Activated CD8-positive, alpha-beta memory T cell treated with anti-CD3 and anti-CD28 coated beads for 1 hour (primary cell): ENCODE measurements at places on chromosomes 3 and 15.

- no peak for DNase-seq
Observed at GRCh38 chr3:75938921-75939320, 153.6 kb upstream of the ZNF717 start.

GRCh38 chr3:161420746-161421145, 49.4 kb upstream of the SPTSSB start:
- no peak for DNase-seq

GRCh38 chr3:69872783-69873378, 126.7 kb upstream of the SAMMSON start:
- DNase-seq, result no peak

GRCh38 chr3:197196192-197196591, 102.2 kb downstream of the DLG1 start:
- DNase-seq, result no peak

DNA sequence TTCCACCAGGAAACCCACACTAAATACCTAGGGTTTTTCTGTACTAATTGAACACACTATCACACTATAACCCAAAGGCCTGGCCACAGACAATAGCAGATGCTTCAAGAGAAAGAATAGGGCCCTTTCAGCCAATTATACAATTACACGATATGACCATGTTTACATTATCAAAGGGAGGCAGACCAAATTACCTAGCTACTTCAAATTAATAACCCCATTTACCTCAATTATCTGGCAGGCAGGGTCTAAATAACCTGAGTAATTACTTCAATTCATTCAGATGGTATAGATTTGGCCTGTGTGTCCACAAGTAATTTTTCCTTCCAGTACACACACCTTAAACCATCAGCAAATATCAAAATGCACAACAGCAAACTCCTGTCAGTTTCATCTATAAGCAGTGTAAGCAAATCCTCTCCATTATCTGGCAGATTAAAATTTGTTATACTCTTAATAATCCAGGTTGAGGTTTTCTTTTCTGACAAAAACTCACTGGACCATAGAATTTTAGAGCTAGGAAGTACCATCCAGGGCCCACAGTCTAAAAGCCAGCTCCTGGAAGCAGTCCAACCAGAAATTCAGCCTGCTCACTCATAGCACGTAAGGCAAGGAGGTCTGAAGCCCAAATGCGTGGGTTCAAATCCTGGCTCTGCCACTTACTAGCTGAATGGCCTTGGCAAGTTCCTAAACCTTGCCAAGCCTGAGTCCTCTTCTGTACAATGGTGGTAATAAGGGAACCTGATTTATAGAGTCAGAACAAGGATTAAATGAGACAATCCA, 51.8 kb downstream of the RFTN1 start:
- no peak for DNase-seq
